Fibroblast of lung (primary cell): ENCODE measurements at places on chromosomes 12 and 14. TPM values are rescaled to one million over a fixed set of nuclear protein-coding genes. Genes with fewer than 3 reads are reported as not detected.

GRCh38 chr12:98763656-98764055 lies 118.6 kb downstream of the APAF1 start:
- no peak for DNase-seq

DNA sequence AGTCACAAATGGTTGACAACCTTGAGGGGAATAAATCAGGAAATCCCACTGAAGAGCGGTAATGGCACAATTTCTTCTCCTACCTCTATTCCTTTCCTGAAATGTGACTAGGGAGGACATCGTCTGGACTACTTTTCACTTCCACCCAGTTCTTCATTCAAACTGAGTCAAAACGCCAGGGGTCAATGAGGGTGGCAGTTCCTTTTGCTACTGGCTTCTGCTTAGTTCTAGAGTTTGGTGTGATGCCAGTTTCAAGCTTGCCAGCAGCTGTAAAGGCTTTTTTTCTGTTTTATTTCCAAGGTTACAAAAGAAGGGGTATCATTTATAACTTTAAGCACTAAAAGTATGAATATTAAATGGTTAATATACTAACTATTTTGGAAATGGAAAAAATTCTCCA lies 286.5 kb downstream of the SOX5 start:
- DNase-seq, result peak; percentile 23

GRCh38 chr14:61042220-61042619 lies 61.2 kb downstream of the SLC38A6 start:
- no peak for DNase-seq

PRH2 gene
- not detected in 2 replicates for total RNA-seq

ZDHHC22 gene
- not detected in 2 replicates for total RNA-seq

DNA sequence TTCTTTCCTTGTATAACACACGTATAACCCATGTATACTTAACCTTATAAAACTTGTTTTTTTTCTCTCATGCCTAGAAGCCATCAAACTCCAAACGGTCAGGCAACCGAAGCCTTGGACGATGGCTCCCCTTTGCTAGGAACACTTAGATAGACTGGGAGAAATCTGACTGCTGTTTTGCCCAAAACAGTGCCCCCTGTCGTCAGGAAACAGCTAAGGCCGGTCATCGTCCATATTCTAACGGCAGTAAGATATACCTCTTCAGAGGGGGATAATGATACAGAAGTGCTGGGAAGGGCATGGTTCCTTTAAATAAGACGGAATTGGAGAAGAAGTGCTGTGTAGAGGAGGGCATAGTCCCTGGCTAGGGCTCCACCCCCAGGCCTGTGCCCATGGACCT lies 130.5 kb downstream of the SLC41A2 start:
- no peak for DNase-seq

GRCh38 chr14:78240567-78240966 lies 70.4 kb downstream of the NRXN3 start:
- no peak for DNase-seq

FSCB gene
- total RNA-seq, result not detected in 2 replicates

- DNase-seq, result no peak
Observed at GRCh38 chr12:91677556-91677955, 468.1 kb downstream of the BTG1 start.

DNA sequence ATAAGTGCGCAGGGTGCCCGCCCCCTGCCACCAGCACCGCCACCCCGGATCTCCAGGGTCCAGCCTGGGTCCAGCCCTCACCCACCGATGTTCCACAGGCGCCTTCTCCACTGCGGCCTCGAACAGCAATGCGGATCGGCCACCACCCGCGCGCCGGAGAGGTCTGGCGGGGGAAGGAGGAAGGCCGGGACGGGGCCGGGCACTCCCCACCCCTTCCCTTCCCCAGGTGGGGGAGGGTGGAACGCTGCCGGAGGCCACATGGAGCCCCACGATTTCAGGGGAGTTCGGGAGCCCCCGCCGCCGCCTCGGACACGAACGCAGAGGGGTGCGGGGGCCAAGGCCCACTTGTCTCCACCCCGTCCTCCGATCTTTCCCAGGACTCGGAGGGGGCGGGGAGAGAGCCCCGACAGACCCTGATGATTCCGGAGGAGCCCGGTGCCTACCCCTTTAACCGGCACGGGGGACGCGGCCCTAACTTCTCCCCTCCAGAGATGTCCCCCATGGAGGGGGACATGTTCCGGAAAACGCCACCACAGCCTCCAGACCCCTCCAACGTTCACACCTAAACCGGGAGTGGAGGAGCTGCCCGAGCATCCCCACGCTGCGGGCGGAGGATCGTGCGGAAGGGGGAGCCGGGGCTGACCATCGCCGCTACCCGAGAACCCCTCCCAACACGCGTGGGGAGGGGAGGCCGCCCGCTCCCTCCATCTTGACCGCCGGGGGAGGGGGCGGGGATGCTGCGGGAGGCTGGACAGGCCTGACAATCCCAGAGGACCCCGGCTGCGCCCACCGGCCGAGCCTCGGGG lies 1.1 kb downstream of the ATXN2 start:
- peak; percentile 28 for DNase-seq

DNA sequence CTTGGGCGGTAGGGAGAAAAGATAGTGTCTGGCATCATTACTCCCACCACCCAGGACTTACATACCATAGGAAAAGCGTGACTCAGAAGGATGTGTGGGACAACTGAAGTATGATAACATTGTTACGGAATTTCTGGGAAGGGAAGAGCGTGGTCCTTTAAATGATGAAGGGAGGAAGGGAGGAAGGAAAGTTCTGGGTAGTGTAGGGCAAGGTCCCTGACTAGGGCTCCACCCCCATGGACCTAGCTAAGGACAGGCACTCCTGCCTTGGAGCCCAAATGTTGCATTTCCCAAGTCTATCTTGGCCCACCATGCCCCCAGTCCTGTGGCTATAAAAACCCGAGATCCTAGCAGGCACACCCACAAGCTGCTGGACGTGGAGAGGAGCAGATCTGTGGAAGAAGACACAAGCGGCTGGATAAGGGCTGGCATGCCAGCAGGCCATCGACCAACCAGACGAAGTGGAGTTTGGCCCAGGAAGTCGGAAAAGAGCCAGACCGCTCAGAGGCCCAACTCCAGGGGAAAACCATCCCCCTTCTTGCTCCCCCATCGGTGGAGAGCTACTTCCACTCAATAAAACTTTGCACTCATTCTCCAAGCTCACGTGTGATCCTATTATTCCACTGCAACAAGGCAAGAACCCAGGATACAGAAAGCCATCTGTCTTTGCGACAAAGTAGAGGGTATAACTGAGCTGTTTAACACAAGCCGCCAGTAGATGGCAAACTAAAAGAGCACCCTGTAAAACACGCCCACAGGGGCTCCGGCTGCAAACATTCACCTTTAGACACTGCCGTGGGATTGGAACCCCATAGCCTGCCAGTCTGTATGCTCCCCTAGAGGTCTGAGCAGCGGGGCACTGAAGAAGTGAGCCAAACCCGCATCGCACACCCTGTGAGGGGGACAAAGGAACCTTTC lies 23.0 kb upstream of the RAB21 start:
- peak; percentile 15 for DNase-seq

- DNase-seq, result peak; percentile 22
Observed at GRCh38 chr12:51132693-51133092, 40.2 kb downstream of the TFCP2 start.

GRCh38 chr12:132355742-132356681 lies 26.6 kb upstream of the GALNT9 start:
- no peak for DNase-seq

DNA sequence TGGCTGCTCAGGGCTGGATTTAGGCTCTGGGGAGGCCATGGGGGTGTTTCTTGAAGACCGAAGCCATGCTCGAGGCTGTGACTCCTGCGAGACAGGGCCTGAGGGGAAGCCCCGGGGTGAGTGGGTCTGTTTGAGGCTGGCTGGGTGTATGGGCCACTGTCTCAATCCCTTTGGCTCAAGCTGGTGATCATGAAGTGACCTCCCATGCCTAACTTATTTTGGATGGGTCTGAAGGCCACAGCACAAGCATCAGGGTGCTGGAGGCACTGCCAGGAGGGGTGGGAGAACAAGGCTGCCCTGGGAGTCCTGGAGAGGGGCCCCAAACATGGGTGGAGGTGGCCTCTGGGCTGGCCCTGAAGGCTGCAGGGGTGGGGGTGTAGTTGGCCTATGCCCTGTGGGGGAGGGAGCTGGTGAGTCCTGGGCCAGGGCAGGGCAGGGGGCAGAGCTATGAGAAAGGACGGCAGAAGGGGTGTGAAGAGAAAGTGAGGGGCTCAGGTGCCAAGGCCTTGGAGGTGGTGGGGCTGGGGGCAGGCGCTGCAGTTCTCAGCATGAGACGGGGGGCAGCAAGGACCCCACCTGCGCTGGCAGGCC lies 100.9 kb downstream of the KIF26A start:
- no peak for DNase-seq

DNA sequence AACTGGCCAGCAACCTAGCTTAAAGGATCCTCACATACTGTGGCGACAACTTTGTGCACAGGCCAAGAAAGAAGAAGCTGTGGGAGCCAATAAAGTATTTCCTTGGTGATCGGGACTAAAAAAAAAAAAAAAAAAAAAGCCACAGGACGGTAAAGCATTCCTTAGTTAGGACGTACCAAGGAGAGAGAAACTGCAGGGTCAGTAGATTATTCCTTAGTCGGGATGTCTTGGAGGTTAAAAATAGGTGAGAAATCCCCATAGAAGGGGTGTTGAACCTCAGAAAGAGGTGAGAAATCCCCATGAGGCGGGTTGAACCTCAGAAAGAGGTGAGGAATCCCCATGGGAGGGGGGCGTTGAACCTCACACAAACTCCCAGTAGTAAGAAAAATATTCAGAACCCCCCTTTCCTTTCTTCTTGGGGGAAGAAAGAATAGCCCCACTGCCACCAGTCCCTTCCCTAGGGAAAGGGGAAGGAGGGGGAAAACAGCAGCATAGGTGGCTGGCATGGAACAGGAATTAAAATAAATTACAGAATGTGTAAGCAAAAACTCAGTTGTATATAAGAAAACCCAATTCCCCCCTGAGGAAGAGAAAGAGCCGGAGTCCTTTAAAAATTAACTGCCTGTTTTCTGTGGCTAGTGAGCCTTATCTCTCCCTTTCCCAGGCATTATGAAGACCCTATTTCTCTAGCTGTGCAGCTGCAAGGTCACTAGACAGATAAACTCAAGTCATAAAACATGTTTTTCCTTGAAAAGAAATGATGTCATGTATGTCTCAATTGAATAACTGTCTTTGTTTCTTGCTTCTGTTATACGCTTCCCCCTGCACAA lies 26.8 kb downstream of the KLRK1 start:
- DNase-seq, result no peak

DTX1 gene
- total RNA-seq, result 0.26 TPM in 1 of 2 replicates, not detected in the other

DNA sequence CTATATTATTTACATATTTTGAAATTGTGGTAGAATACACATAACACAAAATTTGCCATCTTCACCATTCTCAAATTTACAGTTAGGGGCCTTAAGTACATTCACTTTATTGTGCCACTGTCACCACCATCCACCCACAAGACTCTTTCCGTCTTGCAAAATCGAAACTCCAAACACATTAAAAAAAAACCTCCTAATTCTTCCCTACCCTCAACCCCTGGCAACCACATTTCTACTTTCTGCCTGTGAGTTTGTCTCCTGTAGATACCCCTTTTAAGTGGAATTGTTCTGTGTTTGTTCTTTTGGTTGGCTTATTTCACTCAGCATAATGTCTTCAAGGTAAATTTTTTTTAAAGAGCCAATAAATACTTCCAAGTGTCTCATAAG lies 31.6 kb upstream of the AMIGO2 start:
- DNase-seq, result no peak

GRCh38 chr14:90332271-90332584 lies 487 bp upstream of the NRDE2 start:
- no peak for DNase-seq

AP4S1 gene
- total RNA-seq, result 5.4 and 5.6 TPM in 2 replicates

GRCh38 chr12:31585271-31585670 lies 5.7 kb downstream of the DENND5B start:
- DNase-seq, result no peak

GRCh38 chr12:113043240-113043639 lies 13.3 kb upstream of the DTX1 start:
- DNase-seq, result no peak

DNA sequence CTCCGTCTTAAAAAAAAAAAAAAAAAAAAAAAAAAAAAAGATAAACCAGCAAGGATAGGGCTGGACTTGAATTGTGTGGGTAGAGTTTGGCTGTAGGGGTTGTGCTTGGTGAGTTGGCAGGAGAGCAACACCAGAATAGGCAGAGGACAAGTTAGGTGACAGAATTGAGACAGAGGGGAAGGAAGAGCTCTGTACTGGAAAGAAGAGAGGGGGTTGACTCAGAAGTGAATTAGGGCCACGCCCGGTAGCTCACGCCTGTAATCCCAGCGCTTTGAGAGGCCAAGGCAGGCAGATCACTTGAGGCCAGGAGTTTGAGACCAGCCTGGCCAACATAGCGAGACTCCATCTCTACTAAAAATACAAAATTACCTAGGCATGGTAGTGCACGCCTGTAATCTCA lies 6.1 kb upstream of the TMEM30B start:
- no peak for DNase-seq

GRCh38 chr14:38420048-38420447 lies 164.2 kb upstream of the CLEC14A start:
- peak; percentile 27 for DNase-seq

GRCh38 chr12:6818645-6819044 lies 3.0 kb upstream of the GPR162 start:
- DNase-seq, result no peak

DNA sequence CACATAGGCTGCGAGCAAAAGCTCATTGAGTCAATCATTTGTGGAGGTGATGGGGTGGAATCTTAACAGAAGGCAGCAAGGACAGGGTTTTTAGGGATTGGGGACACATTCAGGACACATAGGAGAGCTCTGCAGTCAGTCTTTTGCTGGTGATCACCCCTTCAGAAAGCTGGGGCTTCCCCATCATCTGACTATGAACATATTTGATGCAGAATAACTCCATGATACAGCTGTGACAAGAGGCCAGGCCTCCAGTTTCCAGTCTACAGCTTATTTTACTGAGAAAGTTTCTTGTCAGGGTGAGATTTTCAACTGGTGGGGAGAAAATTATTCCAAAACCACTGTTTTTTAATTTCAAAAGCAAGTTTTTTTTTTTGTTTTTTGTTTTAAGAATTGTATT lies 134.2 kb downstream of the TMEM30B start:
- no peak for DNase-seq

DNA sequence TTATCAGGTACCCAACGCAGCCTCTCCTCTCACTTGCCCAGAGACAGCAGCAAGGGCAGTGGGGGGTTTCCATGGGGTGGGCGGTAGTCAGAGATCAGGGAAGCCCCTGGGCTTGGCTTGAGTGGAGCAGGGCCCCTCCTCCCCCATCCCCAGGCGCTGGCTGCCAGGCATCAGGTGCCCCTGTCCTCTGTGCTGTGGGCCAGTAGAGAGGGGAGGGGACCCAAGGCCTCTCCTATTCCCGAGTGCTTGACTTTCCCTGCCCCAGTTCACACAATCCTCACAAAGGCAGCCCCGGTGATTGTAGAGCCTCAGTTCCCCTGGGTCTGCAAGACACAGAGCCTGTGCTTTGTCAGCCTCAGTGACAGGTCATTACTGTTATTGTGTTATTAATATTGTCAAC lies 57.7 kb downstream of the MVK start:
- no peak for DNase-seq

SIX6 gene
- not detected in 2 replicates for total RNA-seq

- DNase-seq, result peak; percentile 43
Observed at GRCh38 chr12:122942637-122943036, 23.6 kb downstream of the ABCB9 start.

PTPRO gene
- 0.26 and 0.33 TPM in 2 replicates for total RNA-seq
